ENCODE measurements at places on chromosomes 5 and 9.

DNA sequence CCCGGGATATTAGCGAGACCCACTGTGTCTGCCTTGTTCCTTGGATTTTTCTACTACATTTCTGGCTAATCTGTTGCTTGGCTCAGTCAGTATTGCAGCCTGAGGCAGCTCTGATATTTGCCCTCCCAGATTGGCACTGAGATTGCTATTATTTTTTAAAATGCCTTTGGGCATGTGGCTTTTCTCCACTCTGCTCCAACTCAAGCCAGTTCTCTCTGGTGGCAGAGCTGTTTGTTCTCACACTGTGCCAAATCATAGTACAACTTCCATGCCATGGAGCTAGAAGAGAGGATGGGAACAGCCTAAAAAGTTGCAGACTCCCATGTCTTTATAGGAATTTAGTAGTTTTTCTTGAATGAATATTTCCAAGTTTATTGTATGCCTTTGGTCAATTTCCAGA, 155.9 kb upstream of the ATP10B start:
- no peak for DNase-seq

DNA sequence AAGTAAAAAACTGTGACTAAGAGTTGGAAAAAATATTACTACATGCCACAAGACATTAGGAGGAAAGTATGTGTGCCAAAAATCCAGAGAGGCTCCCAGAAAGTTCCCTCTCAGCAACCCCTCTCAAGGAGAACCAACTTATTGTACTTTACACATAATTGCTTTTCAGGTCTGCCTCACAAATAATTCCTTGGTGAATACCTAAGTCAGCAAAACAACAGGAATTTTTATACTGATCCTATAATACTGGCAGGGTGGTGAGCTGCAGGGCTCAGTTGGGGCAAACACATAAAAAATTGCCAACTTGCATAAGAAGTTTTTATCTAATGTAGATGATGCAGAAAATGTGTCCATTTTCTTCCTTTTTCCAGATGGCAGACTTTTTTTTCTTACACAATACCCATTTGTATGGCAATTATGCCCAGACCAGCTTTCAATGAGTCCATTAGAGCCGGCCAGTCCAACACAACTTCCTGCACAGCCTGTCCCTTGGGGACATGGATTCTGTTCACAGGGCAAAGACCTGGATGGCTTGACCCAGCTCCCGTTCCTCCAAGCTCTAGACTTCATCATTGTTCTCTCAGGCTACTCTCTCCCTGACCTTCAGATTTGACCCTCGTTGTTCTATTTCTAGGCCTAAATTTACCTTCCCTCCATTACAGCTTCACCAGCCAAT, 31.3 kb downstream of the MARCHF3 start:
- DNase-seq, result no peak

DNA sequence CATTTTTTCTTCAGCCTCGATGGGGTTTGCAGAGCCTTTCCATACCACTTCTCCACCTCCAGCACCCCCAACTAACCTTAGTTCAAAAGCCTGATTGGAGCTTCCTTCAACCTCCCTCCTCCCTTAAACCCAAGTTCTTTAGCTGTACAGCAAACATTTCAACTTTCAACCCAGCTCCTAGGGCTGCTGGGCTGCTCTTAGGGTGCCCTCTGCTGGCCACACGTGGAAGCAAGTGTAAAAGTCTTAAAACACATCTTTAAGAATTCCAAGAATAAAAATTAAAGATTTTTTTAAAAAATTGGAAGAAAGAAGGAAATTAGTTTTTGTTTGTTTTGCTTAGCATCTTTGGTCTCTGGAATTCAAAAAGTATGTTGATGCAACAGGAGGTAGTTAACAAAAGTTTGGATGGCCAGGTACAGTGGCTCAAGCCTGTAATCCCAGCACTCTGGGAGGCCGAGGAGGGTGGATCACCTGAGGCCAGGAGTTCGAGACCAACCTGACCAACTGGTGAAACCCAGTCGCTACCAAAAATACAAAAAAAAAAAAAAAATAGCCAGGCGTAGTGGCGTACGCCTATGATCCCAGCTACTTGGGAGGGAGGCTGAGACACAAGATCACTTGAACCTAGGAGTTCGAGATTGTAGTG, 15.5 kb upstream of the HSD17B3 start:
- no peak for DNase-seq

DNA sequence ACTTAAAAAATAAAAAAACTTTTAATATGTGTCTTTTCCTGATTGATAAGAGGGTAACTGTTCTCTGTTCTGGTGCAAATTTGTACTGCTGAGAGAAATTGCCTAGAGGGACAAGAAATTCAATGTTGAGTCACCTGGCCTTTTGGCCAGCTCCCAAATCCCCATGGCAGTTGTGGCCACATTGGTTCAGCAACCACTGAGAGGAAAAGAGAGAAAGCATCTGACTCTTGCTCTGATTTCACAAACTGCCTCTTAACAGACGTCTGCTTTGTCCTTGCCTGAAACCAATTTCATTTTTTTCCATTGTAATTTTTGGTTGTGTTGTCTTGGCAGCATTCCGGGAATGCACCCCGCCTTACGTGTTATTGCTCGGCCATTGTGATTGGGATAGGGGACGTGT, 42.4 kb downstream of the NTRK2 start:
- no peak for DNase-seq

DNA sequence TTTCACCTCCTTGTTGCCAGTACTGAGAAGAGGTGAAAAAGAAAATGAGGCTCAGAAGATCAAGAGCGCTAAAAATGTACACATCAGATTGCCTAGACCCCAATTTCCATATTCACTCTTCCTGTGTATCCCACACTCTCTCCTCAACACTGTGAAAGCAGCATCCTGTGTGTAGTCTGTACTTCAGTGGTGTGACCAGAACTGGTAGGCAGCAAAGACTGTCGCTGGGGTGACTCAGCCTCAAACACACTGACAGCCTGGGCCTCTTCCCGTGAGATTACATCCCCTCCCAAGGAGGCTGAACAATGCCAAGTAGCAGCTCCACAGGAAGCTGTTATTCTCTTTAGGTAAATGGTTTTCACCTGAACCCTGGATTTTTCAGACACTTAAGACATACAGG, 135.5 kb downstream of the CCDC192 start:
- DNase-seq, result no peak

- DNase-seq, result no peak
These were observed 15.6 kb downstream of the NDUFAF2 start for GRCh38 chr5:60960591-60960990.

- no peak for DNase-seq
These were observed 522.7 kb upstream of the CLINT1 start for GRCh38 chr5:158381614-158382160.

DNA sequence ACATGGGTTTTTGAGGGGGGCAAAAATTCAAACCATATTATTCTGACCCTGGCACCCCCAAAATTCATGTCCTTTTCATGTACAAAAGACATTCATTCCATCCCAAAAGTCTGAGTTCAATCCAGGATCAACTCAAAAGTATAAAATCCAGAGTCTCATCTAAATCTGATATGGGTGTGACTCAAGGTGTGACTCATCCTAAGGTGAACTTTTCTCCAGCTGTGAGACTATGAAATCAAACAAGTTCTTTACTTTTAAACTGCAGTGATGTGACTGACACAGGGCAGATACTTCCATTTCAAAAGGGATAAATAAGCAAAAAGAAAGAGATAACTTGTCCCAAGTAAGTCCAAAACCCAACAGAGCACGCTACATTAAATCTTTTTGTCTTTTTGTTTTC, 20.6 kb upstream of the CYLC2 start:
- DNase-seq, result no peak

GRCh38 chr5:98503616-98504015, 269.8 kb upstream of the RGMB start:
- no peak for DNase-seq

GRCh38 chr9:88605512-88606362, 70.8 kb downstream of the NXNL2 start:
- DNase-seq, result no peak

GRCh38 chr5:163347671-163348070, 89.7 kb upstream of the CCNG1 start:
- peak; percentile 51 for DNase-seq

DNA sequence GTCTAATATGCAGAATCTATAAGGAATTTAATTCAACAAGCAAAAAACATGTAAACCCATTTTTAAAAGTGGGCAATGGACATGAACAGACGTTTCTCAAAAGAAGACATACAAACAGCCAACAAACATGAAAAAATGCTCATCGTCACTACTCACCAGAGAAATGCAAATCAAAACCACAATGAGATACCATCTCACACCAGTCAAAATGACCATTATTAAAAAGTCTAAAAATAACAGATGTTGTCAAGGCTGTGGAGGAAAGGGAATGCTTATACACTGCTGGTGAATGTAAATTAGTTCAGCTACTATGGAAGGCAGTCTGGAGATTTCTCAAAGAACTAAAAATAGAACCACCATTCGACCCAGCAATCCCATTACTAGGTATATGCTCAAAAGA, 3.1 kb upstream of the KLHL3 start:
- DNase-seq, result no peak

DNA sequence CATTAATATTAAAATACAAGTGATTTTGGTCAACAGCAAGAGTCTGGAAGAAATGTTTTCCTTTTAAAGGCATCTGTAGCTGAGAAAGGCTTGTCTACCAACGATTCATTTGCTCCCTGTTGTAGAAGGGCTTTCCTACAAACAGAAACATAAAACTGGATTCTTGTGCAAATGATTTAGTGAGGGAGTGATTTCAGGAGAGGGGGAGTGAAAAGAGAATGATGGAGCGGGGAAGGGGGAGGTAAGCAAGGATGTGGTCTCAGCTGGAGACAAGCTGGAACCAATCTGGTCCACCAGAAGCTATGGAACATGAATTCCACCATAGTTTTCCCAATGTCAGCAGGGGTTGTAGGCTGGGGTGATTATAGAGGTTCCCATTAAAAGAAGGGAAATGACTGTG, 196.3 kb downstream of the FBXO4 start:
- DNase-seq, result no peak

- no peak for DNase-seq
These were observed 14.6 kb downstream of the SPATA9 start for GRCh38 chr5:95668216-95668615.

GRCh38 chr9:12862611-12863410, 88.0 kb downstream of the LURAP1L start:
- DNase-seq, result no peak

DNA sequence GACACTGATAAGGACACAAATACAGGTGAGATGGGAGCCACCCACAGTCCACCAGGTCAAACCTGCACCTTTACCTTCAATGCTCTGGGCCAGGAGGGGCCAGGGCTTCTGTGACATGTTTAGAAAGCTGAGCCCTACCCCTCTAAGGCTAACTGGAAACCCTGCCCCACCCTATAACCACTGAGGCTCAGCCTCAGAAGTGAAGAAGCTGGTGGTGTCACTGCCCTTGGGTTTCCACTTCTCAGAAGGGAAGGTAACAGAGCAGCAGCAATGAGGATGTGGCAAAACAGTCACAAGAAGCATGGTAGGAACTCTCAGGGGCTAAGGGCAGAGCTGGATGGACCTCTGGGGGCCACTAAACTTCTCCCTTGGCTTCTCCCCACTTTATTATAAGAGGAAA, 6.0 kb downstream of the PDGFRB start:
- no peak for DNase-seq

GRCh38 chr9:127941961-127942215, 4.2 kb upstream of the DPM2 start:
- DNase-seq, result no peak

DNA sequence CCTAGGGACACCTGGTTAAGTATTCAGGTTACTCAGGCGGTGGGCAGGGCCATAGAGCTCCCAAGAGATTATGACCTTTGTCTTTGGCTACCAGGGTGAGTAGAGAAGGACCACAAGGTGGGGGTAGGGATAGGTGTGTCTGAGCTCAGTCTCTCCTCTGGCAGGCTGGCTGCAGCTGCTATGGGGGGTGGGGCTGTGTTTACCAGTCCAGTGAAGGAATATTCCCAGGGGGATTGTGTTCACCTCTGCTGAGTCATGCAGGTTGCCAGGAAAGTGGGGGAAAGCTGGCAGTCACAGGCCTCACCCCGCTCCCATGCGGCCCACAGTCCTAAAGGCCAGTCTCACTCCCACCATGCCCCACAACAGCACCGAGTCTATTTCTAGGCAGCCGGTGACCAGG, 53.6 kb upstream of the POU5F2 start:
- no peak for DNase-seq

DNA sequence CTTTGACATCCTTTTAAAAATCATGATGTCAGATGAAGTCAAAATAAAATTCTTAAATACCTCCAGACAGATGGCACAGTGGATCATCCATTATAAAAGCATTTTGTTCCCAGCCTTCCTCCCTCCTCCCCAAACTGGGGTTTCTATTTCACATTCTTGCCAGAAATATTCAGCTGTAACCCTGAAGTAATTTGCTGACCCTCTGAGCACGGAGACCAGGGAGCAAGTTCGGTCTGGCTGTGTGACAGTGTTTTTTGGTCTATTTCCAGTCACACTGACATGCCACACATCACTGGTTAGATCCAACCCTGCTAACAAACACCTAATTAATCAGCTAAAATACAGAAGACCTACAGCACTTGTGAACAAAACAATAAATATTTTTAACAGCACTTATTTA, 126.2 kb upstream of the DMRT1 start:
- no peak for DNase-seq
